ENCODE measurements at places on chromosomes 4 and X. TPM values are rescaled to one million over a fixed set of nuclear protein-coding genes. Genes with fewer than 3 reads are reported as not detected.

The LRCH2 gene
- 0.44 TPM for total RNA-seq

The RPS6KA6 gene
- 0.92 TPM for total RNA-seq

- no peak for DNase-seq
These were observed 27.4 kb downstream of the KLF3 start for GRCh38 chr4:38691251-38692008.

DNA sequence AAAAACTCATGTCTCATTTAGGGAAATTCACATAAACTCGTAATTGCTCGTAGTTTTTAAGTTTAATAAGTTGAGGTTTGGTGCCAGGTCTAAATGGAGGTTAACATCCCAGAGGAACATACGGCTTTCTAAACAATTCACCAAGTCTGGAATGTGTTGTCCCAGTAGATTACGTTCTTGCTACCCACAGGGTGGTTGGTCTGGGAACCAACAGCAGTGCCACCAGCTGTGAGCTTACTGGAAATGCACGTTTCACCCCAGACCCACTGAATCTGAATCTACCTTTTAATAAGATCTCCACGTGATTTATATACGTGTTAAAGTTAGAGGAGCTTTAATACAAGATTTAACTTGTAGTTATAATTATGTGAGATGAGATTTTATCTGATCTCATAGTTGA, 134.3 kb downstream of the BMPR1B start:
- DNase-seq = no peak

GRCh38 chrX:29662101-29662500, 553.3 kb upstream of the MAGEB2 start:
- DNase-seq = no peak

DNA sequence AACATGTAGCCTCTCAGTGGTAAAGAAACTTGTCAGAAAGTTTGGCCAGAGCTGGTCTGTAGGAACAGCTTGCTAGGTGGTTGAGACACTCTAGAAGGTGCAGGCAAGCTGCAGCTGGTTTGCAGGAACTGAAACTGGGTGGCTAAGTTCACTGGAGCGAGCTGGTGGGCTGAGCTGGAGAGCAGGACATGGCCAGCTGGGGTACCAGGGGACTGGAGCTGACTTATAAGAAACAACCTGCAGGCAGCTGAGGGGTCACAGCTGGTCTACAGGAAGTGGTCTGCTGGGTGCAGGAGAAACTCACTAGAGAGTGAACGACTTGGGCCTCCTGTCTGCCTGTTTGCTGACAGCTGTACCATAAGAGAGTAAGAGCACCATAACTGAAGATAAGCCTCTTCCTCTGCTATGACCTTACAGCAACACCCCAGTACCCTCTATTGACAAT, 157.1 kb upstream of the LNX1 start:
- peak; percentile 5 for DNase-seq

GRCh38 chrX:14032406-14032805, 2.7 kb upstream of the GEMIN8 start:
- DNase-seq = no peak

DNA sequence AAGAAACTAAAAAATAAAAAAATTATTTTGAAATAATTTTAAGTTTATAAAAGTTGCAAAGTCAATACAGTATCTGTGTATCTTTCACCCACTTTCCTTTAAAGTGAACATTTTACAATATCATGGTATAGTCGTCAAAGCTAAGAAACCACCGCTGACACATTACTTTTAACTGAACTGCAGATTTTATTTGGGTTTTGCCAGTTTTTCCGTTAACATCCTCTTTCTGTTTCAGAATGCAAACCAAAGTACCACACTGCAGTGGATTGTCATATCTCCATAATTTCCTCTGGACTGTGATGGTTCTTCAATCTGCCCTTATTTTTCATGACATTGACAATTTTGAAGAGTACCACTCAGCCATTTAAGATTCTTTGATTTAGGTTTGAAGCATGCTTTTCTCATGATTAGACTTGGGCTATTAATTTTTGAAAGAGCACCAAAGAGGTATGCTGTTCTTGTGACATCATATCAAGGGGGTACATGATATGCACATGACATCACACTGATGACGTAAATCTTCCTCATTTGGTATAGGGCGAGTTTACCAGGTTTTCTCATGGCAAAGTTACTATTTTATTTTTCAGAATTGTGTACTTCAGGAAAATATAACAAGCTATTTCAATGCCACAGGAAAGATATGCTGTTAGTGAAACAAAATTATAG, 3.6 kb upstream of the CXCL1 start:
- no peak for DNase-seq

- DNase-seq = no peak
These were observed 10.4 kb downstream of the CLCN5 start for GRCh38 chrX:49932791-49933190.

The POU3F4 gene
- not detected for total RNA-seq

The MUC7 gene
- total RNA-seq = not detected

The FGG gene
- total RNA-seq = not detected

The SLC4A4 gene
- 0.48 TPM for total RNA-seq

DNA sequence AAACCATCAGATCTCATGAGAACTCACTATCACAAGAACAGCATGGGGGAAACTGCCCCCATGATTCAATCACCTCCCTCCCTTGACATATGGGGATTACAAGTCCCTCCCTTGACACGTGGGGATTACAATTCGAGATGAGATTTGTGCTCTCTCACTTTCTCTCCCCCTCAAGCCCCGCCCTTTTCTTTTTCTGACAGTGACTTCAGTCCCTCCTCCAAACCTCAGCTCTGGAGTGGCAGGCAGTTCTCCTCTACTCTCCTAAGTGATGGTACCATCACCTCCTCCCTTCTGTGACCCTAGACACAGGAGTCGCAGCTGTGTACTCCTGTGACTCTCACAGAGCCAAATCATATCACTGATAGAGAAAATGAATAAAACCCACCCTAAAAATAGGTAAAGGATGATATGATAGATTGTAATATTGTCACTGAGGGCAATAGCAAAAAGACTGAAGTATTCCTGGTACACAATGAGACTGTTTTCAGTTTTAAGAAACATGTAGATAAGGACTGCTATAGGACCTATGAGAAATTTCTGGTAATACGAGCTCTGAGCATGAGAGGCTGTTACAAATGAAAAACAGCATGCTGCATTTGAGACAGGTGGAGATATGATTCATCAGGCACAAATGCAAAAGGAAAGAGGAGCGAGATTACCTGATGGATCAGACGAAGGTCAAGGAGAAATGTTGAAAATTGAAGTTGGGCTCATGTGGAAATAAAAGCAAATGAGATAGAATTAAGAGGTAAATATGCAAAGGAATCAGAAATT, 101.2 kb upstream of the CBLL2 start:
- DNase-seq = no peak

The GPR173 gene
- total RNA-seq = not detected

- no peak for DNase-seq
These were observed 2.0 kb downstream of the ELK1 start for GRCh38 chrX:47648376-47648775.

The CXCL3 gene
- not detected for total RNA-seq

DNA sequence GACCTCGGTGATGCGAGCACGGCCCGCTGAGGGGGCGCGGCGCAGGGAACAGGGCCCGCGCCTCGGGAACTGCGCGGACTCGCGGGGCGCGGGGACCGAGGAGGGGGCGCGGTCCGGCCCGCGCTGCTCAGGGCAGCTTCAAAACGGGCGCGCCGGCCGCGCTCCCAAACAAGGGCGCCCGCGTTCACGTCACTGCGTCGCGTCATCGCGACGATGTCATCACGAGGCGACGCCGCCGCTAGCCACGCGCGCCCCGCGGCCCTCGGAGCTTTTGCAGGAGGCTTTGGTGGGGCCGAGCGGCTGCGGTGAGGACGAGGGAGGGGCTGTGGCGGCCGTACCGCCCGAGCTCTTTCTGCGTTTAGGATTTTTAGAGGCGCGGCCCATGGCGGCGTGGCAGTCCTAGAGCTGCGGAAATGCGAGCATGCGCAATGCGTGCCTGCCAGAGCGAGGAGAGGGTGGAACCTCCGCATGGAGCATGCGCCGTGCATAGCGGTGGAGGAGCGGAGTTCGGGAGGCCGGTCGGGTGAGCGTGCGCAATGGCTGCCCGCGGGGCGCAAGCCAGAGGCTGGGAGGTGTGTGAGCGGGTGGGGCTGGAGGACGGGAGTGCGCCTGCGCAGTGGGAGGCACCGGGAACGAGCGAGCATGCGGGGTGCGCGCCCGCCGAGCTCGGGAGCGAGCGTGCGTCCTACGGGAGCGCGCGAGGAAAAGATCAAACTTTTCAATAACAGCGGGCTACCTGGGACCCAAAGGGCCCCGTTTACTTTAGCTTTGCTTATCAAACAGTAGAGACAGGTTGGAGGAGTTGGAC, at the start of gene PPP2R3B:
Gene PPP2R3B (minus strand): TSS at position 140 of the 808 bp plus-strand sequence. CDS start 216 bp downstream, outside the sequence.
- no peak for DNase-seq

DNA sequence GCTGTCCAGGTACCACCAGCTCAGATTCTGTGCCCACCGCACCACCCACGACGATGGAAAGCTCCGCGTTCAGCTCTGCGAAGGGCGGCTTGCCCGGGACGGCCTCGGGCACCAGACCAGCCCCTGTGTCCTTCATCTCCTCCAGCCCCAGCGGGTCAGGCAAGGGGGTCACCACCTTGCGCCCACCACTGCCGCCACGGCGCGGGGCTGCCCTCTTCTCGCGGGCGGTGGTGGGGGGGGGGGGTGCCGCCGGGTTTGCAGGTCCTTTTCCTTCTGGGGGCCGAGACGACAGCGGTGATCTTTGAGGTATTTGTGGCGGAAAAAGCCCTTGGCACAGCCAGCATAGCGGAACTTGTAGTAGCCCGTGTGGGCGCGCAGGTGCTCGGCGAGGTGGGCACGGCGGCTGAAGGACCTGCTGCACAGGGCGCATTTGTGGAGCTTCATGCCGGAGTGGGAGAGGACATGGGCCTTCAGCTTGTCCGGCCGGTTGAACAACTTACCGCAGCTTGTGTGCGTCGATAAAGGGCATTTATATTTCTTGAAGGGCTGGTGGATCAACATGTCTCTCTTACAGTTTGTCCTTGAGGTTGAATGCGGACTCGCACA, 50.9 kb downstream of the CFAP299 start:
- no peak for DNase-seq

The GUCY1B1 gene
- total RNA-seq = 1.7 TPM

DNA sequence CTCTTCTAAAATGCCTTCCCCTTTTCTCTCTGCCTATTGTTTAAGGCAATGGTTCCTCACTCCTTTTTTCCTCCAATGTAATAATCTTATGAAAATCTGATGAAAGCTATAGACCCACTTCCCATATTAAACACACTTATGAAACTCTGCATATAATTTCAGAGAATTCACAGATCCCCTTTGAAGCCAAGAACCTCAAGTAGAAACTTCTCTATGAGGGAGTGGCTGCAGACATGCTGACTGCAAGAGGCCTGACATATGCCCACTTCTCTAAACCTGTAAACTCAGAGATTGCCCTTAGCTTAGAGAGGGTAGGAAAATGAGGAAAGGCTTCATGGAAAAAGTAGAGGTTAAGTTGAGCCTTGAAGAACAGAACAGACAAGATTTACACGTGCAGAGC, 37.6 kb downstream of the TAB3 start:
- DNase-seq = no peak

DNA sequence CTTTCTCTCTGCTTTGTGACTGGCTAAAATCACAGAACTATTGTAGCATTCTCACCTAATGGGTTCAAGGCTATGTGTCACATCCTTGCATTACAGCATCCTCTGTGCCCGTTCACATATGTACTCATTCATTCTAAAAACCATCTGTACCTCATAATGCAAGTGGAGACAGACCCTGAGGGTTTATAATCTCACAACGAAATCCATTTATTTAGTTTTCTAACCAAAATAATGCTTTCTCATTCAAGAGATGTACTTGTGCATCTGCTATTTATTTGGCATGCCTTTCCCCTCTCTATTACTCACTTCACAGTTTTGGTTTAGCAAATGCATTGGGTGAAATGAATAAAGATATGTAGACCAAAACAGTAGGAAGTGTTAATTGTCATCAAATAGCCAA, 261.5 kb downstream of the DCHS2 start:
- DNase-seq = no peak

DNA sequence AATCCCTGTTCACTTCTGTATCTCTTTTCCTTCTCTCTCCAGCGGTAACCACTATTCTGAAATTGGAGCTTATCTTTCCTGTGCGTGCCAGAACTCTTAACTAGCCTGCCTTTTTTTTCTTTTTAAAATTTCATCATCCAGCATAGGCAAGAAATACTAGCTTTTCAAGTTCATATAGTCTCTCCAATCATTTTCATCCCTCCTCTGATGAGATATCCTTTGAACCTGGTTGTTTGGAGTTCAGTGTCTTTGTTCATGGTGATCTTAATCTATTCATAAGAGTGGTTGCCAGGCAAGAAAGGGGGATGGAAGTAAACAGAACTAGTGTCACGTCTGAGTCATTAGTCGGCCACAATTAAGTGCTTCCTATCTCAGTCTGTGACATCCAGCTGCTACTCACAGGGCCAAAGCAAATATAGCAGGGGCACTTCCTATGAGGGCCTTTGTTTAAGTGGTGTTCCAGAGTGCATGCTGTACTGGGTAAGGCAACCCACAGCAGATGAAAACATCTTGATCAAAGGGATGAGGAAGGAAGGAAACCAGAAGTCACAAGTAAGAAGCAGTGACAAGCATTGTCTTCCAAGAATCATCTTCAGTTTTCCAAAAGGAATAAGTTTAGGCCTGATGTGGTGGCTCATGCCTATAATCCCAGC, 56.4 kb upstream of the XIAP start:
- no peak for DNase-seq

The DCAF12L2 gene
- not detected for total RNA-seq

- no peak for DNase-seq
These were observed 83.8 kb upstream of the RASGEF1B start for GRCh38 chr4:81555489-81555888.

GRCh38 chr4:112279025-112279881, 6.5 kb downstream of the TIFA start:
- no peak for DNase-seq

DNA sequence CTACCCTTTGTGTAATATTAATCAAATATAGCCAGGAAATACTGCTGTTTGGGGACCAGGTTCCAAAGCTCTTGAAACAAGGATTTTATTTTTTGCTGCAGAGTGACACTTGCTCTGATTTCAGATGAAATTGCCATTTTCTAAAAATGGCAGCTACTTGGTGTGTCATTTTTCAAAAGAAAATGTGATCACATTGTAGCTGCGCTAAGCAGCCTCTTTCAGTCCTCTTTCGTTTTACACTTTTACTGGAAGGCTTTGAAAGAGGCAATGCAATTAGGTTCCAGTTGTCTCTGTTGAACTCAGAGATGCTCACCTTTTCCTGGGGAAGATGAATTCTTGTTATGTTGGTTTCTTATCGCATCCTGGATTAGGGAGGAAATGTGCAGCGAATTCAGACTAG, 85.1 kb downstream of the CT47B1 start:
- no peak for DNase-seq

The DEFB131A gene
- not detected for total RNA-seq

- no peak for DNase-seq
These were observed 125.0 kb downstream of the ARHGAP6 start for GRCh38 chrX:11540532-11541377.

All from esophagus squamous epithelium (tissue), 5 donors.